Activated CD4-positive, alpha-beta T cell treated with anti-CD3 and anti-CD28 coated beads, Interleukin-2, amount 50 U/mL, for 24 hours (primary cell): ENCODE measurements at places on chromosomes 12 and 14.

DNA sequence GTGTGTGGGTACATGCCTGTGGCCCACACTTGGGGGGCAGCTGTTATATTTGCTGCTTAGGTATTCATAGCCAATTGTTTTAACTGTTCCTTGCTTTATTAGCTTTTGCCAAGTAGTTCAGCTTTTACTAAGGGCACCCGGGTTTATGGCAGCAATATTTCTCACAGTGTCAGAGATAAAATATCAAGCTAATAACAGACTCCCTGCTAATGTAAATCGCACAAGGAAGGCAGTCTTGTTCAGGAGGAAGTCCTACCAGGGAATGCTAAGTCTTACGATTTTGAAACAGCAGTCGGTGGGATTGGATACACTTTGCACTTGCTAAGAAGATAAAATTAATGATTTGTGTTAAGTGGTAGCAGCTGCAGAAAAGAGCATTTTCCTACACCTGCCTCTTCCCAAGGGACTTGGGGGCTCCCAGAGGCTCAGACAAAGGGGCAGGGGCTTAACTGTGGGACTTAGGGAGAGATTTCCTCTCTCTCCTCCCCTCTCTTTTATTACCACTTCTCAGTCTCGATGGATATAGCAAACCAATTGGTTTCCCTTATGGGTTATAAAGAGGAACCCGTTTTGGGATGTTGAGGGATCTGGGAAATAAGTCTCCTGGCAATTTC is 175.1 kb downstream of the NRXN3 start:
- DNase-seq = no peak

GRCh38 chr12:127642208-127642607 is 624.8 kb upstream of the TMEM132C start:
- no peak for DNase-seq

DNA sequence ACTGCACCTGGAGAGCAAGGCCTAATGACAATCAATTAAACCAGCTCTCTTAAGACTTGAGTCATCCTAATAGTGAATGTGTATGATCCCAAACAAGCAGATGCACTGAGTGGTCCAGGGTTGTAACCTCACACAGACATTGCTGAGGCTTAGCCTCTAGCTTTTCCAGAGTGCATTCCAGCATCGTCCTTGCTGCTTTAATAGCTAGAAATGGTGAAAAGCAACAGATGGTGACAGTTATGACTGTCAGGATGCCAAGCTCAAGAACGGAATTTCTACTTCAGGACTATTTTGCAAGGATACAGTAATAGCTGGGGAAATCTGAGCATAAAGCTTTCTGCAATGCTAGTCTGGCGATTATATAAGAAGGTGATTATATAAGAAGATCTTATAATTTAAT is 34.6 kb downstream of the PTPRR start:
- no peak for DNase-seq

- no peak for DNase-seq
These were observed 30.5 kb upstream of the MON2 start for GRCh38 chr12:62436164-62436503.

DNA sequence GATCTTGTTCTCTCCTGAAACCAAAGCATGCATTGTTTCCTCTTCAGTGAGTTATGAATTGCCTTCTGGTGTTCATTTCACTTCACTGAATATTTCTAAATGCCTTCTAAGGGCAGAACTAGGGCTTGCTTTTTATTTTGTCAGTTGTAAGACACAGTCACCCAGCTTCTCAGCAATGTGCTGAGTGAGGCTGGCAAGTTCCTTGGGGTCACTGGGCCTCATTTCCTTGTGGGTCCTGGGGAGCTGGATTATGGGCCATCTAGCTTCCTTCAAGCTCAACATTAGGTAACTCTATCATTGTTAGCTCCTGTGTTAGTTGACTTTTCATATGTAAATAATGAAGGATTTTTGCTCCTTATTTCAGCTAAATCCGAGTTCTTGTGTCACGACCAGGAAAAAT is 13.8 kb downstream of the ASCL4 start:
- DNase-seq = no peak

- no peak for DNase-seq
These were observed 150.3 kb downstream of the DAD1 start for GRCh38 chr14:22438742-22439141.

- DNase-seq = no peak
These were observed 61.6 kb downstream of the SERPINA3 start for GRCh38 chr14:94673781-94674231.

GRCh38 chr14:89304972-89305703 is 111.9 kb downstream of the FOXN3 start:
- DNase-seq = no peak

DNA sequence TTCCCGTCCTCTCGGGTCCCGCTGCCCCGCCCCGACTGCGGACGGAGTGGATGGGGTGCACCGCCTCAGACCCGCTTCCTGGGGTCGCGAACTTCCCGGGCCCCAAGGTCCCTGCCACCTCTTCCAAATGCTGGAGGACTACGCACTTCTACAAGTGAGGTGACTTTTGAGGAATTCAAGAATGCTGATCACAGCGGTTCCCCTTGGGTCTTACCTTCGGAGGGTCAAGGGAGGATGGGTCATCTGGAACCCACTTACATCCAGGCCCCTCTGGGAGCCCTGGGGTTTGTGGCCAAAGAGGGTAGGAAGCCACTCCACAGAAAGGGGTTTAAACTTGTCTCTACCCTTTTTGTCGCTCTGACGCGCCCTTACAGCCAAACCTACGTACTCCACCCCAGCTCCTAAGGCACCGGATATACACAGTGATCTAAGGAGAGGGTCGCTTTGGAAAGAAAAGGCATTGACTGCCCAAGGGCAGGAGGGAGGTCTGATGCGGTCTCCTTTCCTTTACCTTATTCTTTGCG is 532 bp upstream of the PRKD1 start:
- DNase-seq = no peak

DNA sequence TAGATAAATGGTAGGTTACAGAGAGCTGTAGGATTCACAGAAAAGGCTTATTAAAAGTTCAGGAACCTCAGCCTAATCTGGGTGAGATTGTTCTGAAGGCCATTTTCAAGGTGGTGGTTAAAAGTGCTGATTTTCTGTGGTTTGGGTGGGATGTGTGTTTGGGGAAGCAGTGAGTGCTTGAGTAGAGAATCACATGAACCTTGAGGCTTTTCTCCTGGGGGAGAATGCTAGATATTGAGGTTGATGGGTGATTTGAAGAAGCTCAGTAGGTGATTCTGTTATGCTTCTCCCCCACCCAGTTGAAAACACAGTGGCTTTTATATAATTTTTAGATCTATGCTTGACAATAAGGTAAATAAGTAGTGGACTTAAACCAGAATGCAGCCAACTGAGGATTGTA is 420.9 kb downstream of the PCNX1 start:
- DNase-seq = no peak

DNA sequence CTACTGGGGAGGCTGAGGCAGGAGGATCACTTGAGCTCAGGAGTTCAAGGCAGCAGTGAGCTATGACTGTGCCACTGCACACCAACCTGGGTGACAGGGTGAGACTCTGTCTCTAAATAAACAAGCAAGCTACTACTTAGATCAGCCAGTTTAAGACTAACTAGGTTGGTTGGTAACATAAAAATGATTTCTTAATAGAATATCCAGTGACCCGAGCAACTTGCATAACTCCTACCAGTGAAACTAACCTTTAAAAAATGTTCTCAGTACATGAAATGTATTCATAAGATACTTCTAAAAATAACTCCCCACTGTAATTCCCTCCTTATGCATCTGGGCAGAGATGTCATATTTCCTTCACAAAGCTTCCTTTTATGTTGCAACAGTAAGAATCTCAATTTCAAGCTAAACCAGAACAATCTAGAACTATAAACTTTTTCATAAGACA is 15.9 kb downstream of the TAOK3 start:
- DNase-seq = no peak

- no peak for DNase-seq
These were observed 176.1 kb downstream of the GXYLT1 start for GRCh38 chr12:41968599-41968998.

DNA sequence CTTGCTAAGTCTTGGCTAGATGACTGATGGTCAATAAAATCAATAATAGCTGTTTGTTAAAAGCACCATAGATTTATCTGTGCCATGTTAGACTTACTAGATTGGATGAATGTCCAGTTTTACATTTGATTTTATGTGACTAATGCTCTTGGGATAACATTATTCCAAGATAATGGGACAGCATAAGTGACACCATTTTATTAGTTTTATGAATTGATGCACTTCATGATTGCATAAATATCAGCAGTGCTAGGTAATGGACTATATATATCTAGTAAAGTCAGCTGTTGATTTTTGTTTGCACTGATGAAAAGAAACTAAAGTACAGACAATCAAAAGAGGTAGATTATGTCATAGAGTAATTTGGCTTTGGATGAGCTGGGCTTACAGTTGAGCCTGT is 10.4 kb downstream of the TRIM9 start:
- no peak for DNase-seq

DNA sequence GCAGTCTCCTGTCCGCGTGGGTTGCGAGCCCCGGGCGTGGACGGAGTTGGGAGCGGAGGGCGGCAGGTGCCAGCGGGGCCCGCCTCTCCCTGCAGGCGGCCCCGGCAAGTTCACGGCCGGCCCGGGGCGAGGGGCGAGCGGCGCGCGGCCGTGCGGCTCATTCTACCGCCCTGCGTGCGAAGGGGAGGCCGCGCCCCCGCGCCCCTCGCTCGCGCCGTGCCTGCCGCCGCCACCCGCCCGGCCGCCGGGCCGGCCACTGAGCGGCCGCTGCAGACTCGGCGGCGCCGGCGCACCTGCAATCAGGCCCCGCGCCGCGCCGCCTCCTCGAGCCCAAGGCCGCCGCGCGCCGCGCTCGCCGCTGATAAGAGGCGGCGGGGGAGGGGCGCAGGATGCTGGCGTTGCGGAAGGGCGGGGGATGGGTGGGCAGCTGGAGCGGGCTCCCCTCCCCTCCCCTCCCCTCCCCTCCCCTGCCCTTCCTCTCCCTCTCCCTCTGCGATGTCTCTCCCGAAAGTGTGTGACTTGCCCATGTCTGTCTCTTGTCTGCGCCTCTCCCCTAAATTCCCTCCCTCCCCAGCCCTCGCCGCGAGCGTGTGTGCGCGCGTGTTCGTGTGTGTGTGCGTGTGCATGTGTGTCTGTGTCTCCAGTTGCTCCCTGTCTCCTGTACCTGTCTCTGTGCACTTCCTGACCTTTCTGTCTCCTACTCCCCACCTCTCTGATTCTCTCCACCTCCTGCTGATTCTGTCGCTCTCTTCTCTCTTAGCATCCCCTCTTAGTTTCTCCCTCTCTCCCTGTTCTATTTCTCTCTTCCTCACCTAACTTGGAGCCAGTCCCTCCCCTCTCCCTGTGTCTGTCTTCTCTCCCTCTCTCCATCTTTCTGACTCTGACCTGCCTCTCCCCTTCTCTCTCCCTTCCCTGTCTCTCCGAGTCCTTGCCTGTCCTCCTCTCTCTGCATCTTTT is 768.1 kb upstream of the TBX3 start:
- DNase-seq = no peak

DNA sequence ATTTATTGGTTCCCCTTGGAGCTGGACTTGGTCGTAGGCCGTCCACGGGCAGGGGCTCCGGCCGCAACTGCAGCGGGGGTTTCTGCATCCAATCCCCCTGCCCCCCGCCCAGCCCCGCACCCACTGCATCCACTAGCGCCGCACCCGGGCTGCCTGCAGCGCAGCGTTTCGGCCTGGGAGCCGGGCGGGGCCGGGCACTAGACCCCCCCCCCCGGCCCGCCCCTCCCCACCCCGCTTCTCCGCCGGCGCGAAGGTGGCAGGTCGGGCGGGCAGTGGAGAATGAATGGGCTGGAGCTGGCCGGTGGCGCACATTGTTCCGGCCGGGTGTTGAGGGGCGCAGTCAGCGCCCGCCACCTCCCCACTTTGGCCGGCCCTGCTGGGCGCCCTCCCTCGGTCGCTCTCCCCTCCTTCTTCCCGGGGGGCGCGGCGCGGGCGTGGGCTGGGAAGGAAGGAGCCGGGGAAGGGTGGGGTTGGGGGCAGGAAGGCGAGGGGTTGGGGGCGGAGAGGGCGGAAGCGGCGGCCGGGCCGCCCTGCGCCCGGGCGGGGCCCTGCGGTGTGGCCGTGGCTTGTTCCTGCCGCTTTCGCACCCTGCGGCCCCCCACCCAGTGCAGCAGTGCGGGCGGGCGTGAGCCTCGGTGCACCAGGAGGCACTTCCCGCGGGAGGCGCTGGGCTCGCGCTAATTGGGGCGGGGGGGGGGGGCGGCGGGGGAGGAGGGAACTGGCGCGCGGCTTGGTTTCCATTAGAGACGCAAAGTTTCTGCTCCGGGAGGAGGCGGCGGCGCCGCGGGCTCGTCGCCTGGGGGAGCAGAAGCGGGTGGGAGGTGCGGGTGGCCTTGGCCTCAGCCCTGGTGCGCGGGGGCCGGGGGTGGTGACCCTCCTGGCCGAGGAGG is 841 bp downstream of the CALM1 start:
- DNase-seq = peak; percentile 25
